ENCODE measurements at places on chromosomes 7 and 10. TPM values are rescaled to one million over a fixed set of nuclear protein-coding genes. Genes with fewer than 3 reads are reported as not detected.

Gene EBLN1
- not detected for total RNA-seq

Gene HMX2
- total RNA-seq: not detected

Gene C10orf71
- 0.18 TPM for total RNA-seq

Gene BLVRA
- 64.4 TPM for total RNA-seq

Gene LDB3
- 4.9 TPM for total RNA-seq

Gene GLI3
- total RNA-seq: 33.8 TPM

Gene NOS3
- total RNA-seq: 26.6 TPM

Gene POLR2J2
- total RNA-seq: 20.6 TPM

Gene MKI67
- total RNA-seq: 1.3 TPM

Gene PRTFDC1
- total RNA-seq: 4.7 TPM

Gene GPER1
- 11.1 TPM for total RNA-seq

Gene PPP1R3A
- total RNA-seq: not detected

Gene OPALIN
- not detected for total RNA-seq

Gene ADCYAP1R1
- 9.1 TPM for total RNA-seq

Gene VWC2
- 0.09 TPM for total RNA-seq

All from sciatic nerve (tissue), 2 donors.